ENCODE measurements at places on chromosomes 1 and 21. TPM values are rescaled to one million over a fixed set of nuclear protein-coding genes. Genes with fewer than 3 reads are reported as not detected.

Gene GNG12
- total RNA-seq, result not detected

Gene AMY1A
- not detected for total RNA-seq

Gene SLC6A17
- total RNA-seq, result not detected

Gene RNF223
- not detected for total RNA-seq

Gene PLOD1
- total RNA-seq, result 4.5 TPM

Gene THBS3
- 36.8 TPM for total RNA-seq

Gene RHBG
- total RNA-seq, result not detected

Gene ZNF436
- 8.9 TPM for total RNA-seq

Gene CTSE
- total RNA-seq, result not detected

Gene FABP3
- total RNA-seq, result not detected

Gene PRKAA2
- total RNA-seq, result not detected

Gene ADORA3
- 0.62 TPM for total RNA-seq

Gene GPR52
- 1.4 TPM for total RNA-seq

Gene CSMD2
- not detected for total RNA-seq

Gene CFHR2
- not detected for total RNA-seq

Gene KLHDC9
- 0.96 TPM for total RNA-seq

Gene CCT8
- 145 TPM for total RNA-seq

Gene SLC16A4
- total RNA-seq, result 0.55 TPM

Gene VCAM1
- not detected for total RNA-seq

Gene LHX8
- not detected for total RNA-seq

Gene JUN
- 40.0 TPM for total RNA-seq

Gene KCNN3
- 0.08 TPM for total RNA-seq

Gene NUP210L
- total RNA-seq, result 0.22 TPM

Gene KRTAP19-1
- not detected for total RNA-seq

Gene TCHHL1
- not detected for total RNA-seq

Gene CHIA
- not detected for total RNA-seq

Gene CLDN8
- not detected for total RNA-seq

Gene RGS16
- total RNA-seq, result 0.41 TPM

Gene SPATA45
- not detected for total RNA-seq

Gene TMEM52
- total RNA-seq, result not detected

Gene PCSK9
- total RNA-seq, result not detected

Gene CA6
- total RNA-seq, result 11.5 TPM

Gene TNFSF18
- not detected for total RNA-seq

Gene TMCO4
- 17.5 TPM for total RNA-seq

Gene PDZK1IP1
- not detected for total RNA-seq

Gene KCTD3
- total RNA-seq, result 1.5 TPM

Gene OXCT2
- not detected for total RNA-seq

Gene AMY2A
- total RNA-seq, result not detected

Gene PLA2G2A
- not detected for total RNA-seq

Gene CC2D1B
- 96.5 TPM for total RNA-seq

Gene HTR6
- not detected for total RNA-seq

Gene SLC5A9
- not detected for total RNA-seq

Gene TFF1
- not detected for total RNA-seq

Gene TFF2
- not detected for total RNA-seq

Gene MTMR11
- 1.5 TPM for total RNA-seq

Gene SLAMF9
- total RNA-seq, result not detected

Gene CADM3
- not detected for total RNA-seq

Gene RAD54L
- total RNA-seq, result 1.0 TPM

Measured in naive thymus-derived CD8-positive, alpha-beta T cell (primary cell).